ENCODE measurements at places on chromosomes 5 and 9.

DNA sequence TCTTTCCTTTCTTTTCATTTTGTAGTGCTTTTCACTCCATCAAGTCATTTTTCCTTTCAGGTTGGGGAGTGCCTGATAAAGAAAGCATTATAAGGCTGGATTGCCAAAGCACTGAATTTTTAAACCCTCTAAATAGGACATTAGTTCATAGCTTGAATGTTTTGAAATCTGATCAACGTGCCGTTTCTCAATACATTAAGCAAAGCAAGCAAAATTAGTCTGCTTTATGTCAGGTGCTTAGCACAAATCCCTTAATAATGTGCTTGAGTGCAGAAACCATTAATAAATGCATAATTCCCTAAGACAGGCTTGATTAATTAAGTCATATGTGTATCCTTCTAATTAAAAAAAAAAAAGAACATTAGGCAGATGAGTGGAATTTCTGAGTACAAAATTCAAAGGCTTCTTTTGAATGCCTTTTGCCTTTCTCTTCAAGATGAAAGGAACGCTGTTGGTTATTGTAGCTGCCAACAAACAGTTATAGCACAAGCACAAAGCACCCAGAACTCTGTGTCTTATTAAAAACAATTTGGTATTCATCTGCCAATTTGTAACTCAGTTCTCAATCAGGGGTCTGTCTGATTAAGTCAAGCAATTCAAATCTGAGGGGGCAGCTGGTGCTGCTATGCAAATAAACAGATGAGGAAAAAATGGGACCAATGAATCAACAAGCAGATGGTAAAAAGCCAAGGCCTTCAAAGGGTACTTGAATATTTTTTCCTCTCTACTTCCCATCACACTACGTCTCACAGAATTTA lies 233.7 kb downstream of the TLE1 start:
- DNase-seq = no peak

GRCh38 chr9:79555474-79556089 lies 16.2 kb upstream of the TLE4 start:
- DNase-seq = no peak

GRCh38 chr5:96582343-96582742 lies 79.8 kb upstream of the CAST start:
- no peak for DNase-seq

- no peak for DNase-seq
Observed at GRCh38 chr9:26694381-26695297, 198.0 kb downstream of the CAAP1 start.

GRCh38 chr9:118459913-118460312 lies 755.7 kb downstream of the TLR4 start:
- no peak for DNase-seq

DNA sequence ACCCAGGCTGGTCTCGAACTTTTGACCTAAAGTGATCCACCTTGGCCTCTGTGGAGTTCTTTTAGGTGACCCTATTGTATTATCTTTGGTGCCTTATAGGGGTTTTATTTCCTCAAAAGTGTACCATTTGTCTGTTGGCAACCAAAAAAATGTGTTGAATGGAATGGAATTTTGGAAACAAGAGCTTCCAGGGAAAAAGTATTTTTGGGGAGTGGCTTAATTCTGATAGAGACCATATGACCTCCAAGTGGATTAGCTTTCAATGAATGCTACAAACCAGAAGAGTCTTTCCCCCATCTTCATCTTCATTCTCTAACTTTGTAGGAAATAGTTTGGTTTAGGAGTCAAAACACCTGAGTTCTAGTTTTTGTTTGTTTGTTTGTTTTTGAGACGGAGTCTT lies 3.4 kb upstream of the OGN start:
- DNase-seq = no peak

- no peak for DNase-seq
Observed at GRCh38 chr5:174159327-174160114, 114.0 kb downstream of the NSG2 start.

- DNase-seq = no peak
Observed at GRCh38 chr9:89731262-89732182, 126.7 kb downstream of the GADD45G start.

DNA sequence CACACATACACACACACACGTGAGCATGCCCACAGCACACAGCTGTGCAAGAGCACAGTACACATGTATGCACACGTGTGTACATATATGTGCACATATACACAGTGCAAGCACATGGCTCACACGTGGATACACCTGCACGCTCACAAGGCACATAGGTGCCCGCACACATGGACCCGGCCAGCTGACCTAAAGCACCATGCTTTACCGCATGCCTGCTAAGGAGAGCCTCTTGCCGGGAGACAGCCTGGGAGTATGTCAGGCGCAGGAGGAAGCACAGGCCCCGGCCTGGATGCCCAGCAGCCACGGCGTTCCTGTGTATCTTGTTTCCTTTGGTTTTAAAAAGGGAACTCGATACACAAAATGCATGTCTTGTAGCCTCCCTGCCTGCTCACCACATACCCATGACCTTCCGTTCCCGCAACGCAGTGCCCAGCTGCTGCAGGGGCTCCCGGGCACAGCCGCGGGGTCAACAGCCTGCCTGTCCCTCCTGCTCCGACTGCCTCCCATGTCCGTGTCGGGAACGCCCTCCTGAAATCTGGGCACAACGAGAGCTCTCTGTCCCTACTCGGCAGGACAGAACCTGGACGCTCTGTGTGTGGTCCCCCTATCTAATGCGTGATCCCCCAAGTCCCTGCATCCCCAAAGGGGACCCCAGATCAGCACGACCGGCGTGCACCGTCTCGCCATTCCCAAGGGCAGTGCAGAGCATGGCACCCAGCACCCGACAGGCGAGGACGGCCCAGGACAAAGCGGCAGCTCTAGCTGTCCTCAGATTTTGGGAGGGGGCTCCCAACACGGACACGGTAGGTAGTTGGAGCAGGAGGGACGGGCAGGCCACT lies 3.6 kb downstream of the SLC12A7 start:
- DNase-seq = no peak

GRCh38 chr9:91723420-91724067 lies 226.5 kb downstream of the ROR2 start:
- no peak for DNase-seq

DNA sequence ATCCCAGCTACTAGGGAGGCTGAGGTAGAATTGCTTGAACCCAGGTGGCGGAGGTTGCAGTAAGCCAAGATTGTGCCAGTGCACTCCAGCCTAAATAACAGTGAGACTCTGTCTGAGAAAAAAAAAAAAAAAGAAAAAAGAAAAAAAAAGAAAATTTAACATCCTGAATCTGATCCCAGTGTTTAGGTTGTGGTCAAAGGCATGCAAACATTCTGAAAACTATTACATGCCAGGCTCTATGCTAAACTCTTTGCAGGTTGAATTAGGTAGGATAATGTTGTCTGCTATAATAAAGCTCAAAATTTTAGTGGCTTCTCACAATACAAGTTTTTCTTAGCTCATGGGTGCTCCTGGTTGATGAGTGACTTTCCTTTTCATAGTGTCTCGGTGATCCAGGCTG lies 367.4 kb downstream of the PSAT1 start:
- no peak for DNase-seq

DNA sequence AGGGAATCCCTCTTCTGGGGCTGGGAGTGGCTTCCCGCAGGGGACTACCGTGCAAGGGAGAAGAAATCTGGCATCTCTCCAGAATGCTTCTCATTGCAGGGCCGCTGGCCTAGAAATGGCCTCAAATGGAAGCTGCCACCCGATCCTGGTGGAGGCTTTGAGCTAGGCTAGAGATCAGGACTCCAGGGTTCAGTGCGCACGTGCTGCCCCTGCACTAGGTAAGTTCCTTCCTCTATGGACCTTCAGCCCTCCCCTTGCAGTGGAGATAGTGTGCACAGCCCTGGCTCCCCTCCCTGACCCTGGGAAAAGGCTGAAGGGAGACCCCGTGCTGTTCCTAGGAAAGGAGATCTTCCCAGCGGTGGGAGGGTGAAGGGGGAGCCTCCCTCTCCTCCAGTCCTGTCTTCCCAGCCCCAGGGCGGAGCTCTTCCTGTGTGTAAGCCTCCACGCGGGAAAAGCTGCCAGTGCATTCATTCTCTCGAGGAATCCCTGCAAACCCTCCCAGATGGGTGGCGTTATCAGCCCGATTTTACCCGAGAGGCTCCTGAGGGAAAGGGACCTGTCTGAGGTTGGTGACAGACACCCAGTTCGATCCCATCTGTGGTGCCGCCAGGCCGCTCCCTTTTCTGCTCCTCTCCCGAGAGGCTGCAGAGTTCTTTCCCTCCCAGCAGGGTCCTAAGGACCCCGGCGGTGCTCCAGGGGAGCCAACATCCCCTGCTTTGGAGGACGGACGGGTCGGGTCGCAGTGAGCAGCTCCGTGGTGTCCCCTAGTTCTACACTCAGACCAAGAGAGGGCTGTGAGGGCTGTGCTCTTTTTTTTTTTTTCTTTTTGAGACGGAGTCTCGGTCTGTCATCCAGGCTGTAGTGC lies 1.4 kb upstream of the CERCAM start:
- DNase-seq = no peak

DNA sequence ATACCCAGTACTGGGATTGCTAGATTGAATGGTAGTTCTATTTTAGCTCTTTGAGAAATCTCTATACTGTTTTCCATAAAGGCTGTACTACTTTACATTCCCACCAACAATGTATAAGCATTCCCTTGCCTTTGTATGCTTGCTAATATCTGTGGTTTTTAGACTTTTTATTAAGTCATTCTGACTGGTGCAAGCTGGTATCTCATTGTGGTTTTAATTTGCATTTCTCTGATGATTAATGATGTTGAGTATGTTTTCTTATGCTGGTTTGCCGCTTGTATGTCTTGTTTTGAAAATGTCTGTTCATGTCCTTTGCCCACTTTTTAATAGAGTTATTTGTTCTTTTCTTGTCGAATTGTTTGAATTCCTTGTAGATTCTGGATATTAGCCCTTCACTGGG lies 512.7 kb upstream of the PAPPA start:
- no peak for DNase-seq

DNA sequence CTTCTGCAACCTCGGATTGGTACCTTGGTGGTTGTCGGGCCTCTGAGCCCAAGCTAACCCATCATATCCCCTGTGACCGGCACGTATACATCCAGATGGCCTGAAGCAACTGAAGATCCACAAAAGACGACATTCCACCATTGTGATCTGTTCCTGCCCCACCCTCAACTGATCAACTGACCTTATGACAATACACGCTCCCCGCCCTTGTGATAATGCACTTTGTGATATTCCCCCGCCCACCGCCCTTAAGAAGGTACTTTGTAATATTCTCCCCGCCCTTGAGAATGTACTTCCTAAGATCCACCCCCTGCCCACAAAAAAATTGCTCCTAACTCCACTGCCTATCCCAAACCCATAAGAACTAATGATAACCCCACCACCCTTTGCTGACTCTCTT lies 16.5 kb upstream of the TOR1B start:
- no peak for DNase-seq

- DNase-seq = no peak
Observed at GRCh38 chr5:111739416-111739815, 17.6 kb downstream of the NREP start.

- DNase-seq = no peak
Observed at GRCh38 chr5:127683008-127683407, 20.2 kb upstream of the CCDC192 start.

GRCh38 chr5:44632344-44632743 lies 176.4 kb upstream of the MRPS30 start:
- DNase-seq = no peak

GRCh38 chr5:1522601-1523479 lies 920 bp downstream of the LPCAT1 start:
- peak; percentile 19 for DNase-seq

DNA sequence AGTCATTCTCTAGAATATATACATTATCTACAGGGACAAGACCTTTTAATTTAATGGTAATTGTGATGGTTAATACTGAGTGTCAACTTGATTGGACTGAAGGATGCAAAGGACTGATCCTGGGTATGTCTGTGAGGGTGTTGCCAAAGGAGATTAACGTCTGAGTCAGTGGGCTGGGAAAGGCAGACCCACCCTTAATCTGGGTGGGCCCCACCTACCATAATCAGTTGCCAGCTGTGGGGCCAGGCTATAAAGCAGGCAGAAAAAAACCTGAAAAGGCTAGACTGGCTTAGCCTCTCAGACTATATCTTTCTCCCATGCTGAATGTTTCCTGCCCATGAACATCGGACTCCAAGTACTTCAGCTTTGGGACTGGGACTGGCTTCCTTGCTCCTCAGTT lies 112.2 kb upstream of the SMC2 start:
- no peak for DNase-seq

GRCh38 chr9:137574192-137574591 lies 4.5 kb downstream of the DPH7 start:
- no peak for DNase-seq

DNA sequence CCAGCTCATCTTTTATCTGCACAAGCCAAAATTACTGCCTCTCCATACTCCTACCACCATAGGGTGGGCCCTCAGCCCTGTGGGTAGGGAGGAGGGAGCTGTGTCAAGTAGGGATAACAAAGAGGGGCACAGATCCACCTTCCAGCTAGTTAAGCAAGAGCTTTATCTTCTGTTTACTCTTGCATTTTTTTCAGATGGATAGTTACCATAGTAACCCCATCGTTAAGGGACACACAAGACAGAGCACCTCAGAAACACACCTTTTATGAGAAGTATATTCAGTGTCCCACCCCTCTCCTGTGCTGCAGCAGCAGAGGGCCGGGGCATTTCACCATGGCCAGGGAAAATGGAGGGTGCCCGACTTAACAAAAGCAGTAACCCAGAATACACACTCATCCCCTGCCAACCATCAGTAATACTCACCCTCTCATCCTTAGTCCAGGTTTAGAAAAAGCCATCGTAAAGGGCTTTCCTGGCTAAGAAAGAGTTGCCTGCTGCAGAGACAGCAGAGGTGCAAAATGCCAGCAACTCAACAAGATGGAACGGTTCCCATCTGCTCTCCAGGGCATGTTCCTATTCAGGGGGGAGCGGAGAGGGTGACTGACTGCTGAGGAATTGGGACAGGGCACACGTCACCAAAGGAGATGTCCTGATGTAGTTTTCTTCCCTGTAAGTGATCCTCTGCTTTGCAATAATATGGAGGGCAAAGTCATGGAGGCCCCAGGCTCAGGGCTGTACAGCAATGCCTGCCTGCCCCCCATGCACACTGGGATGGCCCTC lies 25.1 kb downstream of the MACROH2A1 start:
- no peak for DNase-seq

- DNase-seq = no peak
Observed at GRCh38 chr9:13948037-13948436, 365.9 kb downstream of the NFIB start.

GRCh38 chr5:174056064-174056847 lies 10.8 kb downstream of the NSG2 start:
- no peak for DNase-seq

DNA sequence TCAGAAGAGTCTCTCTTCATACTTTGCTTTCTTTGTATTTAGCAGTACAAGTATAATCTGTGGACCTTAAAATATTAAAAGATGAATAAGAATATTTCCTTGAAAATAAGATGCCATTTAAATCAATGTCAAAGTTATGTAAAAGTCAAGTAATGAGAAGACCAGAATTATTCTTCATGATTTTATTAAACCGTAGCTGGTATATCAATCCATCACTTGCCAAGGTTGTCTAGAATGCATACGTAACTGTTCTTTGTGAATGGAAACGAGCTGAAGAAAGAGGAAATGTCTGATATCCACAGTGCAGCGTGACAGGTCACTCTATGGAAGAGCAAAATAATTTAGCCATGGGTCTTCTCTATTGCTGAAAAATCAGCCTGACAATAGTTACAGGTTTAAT lies 488.7 kb upstream of the CCNG1 start:
- DNase-seq = no peak

Data from stimulated activated CD8-positive, alpha-beta memory T cell treated with anti-CD3 and anti-CD28 coated beads, Interleukin-4, amount 100 ng/mL, for 48 hours (primary cell).